ENCODE measurements at places on chromosomes 3 and 15.

GRCh38 chr3:100702082-100702979 lies 7.0 kb upstream of the TFG start:
- no peak for DNase-seq

- DNase-seq, result no peak
Measured at GRCh38 chr15:79219393-79220056, 63.0 kb upstream of the ANKRD34C start.

GRCh38 chr3:189144645-189145044 lies 27.1 kb upstream of the TPRG1 start:
- no peak for DNase-seq

GRCh38 chr3:53597136-53597915 lies 102.9 kb downstream of the CACNA1D start:
- no peak for DNase-seq

DNA sequence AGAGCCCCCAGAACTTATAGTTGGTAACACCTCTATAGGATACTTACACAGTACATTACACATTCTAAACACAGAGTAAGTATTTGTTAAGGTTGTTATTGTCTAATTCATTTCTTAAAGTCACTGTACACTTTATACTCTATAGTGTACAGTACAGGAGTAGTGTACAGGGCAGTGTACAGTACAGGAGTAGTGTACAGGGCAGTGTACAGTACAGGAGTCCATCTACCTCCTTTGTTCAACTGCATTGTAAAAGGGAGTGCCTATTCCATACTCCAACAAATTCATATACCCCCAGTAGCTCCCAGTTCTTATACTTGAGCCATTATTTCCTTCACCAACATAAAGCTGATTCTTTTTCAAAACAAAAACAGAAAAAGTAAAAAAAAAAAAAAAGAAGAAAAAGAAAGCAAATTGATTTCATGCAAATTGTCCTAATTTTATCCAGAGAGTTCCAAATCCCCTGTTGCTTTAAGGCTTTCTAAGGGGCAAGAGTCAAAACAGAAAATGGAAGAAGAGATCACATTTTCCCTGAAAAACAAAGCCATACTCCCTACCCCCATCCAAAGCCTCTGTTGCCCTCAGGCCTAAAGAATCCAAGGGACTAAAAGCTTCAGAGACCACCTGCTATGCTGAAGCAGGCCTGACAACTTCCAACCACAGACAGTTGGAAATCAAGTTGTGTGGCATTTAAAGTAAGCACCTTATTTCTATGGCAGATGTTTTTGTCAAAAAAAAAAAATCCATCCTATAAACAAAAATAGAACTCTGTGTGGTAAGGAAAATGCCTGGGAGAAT lies 125.6 kb downstream of the PLCH1 start:
- DNase-seq, result no peak

DNA sequence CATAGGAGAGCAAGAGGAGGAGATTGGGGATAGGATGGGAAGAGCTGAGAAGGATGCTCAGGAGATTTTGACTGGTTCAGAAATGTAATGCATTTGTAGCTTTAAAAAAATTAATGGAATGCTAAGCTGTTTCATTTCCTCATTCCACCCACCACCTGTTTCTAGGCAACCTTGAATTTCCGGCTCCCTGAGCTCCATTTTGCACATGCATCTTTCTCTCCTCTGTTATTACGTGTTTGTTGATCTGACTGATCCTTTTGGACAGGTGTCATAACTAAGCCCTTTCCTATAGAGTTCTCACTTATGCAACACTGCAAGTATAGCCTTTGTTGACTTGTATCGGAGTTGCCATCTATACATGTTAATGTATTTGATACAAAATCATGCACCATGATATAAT lies 4.3 kb downstream of the TMPRSS7 start:
- DNase-seq, result no peak

DNA sequence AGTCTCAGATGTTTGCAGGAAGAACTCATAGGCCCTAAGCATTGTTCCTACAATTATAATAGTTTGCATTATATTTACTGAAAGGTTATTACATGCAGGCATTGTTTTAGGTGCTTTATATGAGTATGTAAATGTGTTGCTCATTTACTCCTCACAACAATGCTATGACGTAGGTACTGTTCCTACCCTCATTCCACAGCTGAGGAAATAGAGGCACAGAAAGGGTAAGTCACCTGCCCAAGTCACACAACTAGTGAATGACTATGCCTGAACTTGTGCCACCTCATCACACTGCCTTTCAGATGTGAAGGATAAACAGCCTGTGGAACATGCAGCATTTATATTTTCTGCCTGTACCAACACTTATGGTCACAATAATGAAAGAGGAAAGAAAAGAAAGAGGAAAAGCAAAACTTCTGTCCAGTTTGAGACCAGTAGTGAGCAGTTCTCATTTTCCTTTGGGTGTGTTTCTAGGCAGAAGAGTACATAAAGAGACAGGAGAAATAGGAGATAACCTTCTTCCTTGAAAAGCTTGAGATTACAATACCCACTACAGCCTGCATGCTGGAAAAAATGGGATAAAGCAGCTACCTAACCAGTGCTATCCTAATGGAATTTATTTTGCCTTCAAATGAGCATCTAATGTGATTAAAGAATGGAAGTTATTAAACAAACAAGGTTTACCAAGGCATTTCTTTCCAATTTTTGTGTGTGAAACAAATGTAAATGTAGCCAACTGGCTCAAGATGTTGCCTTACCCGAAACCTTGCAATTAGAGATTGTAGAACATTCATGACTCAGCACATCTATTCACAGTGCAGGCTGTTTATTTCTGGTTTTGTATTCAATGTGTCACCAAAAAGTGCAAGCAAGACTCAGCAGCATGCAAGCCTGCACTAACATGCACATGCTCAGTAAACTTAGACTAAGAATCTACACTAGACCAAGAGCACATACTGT lies 20.5 kb upstream of the ENTPD3 start:
- no peak for DNase-seq

DNA sequence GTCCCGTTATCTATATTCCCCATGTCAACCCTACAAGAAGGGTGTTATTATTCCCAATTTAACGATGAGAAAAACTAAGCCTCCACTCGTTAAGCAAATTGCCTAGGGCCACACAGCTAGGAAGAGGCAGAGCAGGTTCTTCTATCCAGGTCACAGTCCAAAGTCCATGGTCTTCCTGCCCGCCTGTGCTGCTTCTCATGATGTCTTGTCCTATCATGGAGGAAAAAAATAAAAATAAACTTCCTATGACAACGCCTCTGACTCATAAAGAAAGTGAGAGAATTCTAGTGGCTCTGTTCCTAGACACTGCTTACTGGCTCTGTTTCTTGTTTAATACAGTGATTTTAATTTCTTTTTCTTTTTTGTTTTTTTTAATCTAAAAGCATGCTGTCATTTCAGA lies 9.7 kb downstream of the COL8A1 start:
- no peak for DNase-seq

DNA sequence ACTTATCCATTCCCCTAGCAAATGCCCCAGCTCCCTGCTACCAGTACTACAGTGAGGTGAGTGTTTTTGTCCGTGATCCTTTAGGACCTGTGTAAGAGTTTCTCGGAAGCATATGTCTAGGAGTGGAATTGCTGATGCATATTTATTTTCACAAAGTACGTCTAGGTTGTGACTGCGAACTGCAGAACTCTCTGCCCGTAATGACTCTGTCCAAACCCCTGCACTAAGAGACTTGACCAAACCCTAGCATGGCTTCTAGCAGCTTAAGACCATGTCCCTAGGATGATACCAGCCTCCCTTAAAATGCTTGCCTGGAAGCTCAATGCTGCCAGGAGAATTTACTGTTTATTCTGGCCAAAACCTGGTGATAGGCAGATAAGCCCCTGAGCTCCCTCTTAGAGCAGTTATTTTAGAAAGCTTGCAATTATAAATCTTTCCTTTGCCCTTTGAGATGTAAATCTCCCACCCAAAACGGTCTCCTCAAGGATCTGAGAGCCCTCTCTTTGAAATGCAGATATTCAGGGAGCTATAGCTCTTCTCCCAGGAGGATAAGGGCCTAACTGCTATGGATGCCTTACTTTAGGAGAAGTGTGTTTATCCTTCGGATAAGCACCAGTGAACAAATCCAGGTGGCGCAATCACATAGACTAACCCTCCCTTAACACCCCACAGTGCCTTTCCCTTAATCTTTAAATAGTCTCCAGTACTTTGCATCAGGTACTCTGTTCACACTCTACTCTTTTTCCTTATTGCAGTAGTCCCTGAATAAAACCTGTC lies 14.7 kb upstream of the CA12 start:
- no peak for DNase-seq

DNA sequence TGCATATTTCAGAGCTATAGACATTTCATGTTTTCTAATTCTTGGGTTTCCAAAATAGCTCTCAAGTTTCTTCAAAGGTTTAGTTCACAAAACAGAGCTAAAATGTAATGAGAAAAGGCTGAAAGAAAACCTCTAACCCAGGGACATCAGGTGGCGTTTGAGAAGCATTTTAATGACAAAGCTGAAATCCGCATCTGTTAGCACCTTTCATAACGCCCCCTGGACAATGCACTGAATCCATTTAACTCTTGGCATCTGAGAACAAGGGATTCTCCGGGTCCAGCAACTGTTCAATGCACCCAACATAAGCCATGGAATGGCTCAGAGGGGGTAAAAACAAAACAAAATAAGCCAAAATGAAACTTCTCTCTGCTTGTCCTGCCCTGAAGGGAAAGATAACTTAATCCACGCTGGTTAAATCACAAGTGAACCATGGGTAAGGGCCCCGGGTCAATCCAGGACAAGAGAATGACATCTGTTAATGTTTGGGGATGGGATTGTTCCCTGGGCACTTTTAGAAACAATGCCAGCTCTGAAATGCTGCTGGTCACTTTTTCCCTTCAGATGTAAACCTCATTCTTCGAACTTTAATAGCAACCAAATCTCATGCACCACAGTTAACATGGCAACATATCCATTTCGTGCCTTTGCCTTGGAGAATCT lies 466.2 kb upstream of the ADAMTS9 start:
- no peak for DNase-seq

DNA sequence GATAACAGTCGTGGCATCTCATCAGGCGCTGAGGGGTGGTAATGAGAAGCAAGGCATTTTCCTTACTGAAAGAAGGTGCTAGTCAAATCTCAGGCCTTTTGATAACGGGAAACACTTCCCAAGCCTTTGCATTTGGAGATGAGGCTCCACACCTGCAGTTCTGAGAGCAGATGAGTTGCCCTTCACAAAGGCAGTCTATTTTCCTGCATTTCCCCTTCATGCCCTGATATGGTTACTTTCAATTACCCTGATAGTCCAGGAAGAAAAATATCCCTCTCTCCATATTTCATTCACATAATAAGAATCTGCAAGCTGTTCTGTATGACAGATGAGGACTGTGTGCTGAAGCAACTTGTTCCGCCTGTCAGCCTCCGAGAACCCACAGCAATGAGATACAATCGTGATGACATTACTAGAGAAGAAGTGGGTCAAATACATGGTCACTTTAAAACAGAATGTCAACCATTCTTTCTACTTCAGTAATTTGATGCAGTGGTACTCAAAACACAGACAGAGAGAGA lies 25.0 kb downstream of the FHIT start:
- no peak for DNase-seq

GRCh38 chr15:75775296-75776064 lies 62.8 kb upstream of the CSPG4 start:
- DNase-seq, result no peak

- no peak for DNase-seq
Measured at GRCh38 chr3:193829781-193830180, 236.8 kb downstream of the OPA1 start.

GRCh38 chr3:158950178-158950901 lies 148.5 kb downstream of the MFSD1 start:
- DNase-seq, result no peak

GRCh38 chr3:172009803-172010202 lies 29.6 kb upstream of the FNDC3B start:
- DNase-seq, result no peak

DNA sequence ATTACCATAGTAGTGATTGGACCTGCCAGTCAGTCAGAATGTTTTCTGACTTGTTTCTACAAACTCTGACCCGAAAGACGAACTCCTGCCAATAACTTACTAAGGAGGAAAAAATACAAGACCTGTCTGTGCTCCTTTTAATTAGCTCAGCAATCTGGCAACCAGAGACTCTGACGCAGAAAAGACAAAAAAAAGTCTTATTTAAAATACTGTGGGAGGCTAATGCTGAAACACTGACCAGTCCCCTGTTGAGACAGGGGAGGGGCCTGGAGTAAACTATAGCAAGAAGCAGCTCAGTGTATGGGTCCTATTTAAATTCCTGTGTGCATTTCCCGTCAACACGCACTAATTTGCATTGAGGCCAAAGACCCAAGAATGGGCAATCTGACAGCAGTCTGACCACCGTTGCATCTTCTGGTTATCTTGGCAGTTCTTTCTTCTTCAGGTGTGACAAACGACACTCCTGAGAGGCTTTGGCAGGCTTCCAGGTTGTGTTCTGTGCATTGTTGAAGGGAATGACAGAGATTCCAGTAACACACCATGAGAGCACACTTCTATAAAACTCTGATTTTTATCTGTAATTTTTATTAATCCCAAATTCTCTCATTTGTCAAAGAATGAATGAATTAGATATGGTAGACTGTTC lies 1114.3 kb downstream of the IGSF11 start:
- DNase-seq, result no peak

DNA sequence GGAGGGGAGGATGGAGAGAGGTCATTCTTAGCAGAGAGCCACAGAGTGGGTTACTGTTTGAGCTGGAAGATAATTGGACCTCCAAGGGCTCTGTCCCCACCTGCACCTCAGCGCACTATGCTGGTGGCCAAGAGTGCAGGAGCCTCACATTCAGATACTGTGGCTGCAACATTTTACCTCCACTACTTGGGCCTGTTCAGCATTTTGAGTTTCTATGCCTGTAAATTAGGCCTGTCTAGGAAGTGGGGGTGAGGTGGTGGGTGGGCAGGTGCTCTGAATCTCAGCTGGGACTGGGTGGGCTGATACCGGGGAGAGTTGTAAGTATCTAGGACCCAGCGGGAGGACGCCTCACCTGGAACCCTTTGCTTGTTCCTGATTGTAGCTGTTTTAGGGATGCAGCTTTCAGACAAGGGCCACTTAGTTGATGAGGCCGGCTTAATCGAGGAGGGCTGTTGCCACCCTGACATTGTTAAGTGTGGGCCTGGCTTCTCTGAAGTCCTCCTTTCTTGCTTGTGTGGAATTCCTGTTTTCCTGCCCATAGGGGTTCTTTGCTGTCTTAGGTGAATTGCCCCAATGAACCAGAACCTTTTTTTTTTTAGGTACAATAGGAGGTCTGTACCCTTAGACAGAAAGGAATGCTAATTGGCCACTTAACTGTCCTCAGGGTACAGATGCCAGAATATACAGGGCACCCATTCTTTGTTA lies 83.8 kb downstream of the SMAD3 start:
- no peak for DNase-seq

DNA sequence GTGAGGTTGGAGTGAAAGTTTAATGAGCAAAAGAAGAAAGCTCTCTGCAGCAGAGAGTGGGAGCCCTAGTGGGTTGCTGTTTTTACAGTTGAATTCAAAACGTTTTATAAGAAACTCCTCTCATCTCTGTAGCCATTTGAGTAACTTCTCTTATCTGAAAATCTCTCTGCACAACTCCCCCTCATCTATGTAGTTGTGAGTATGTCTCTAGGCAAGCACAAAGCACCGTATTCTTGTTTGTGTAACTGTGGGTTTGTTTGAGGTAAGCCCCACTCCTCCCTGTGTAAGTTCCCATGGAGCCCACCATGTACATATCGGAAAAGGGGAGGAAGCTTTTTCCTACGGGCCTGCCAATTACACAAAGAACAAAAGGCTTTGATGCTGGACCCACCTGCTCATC lies 56.5 kb upstream of the GOLGA6L2 start:
- no peak for DNase-seq

Data from stimulated activated CD4-positive, alpha-beta T cell treated with anti-CD3 and anti-CD28 coated beads, TNF-alpha, amount 100 ng/mL, for 4 hours (primary cell).